ENCODE measurements at places on chromosomes 16 and 17. TPM values are rescaled to one million over a fixed set of nuclear protein-coding genes. Genes with fewer than 3 reads are reported as not detected.

DNA sequence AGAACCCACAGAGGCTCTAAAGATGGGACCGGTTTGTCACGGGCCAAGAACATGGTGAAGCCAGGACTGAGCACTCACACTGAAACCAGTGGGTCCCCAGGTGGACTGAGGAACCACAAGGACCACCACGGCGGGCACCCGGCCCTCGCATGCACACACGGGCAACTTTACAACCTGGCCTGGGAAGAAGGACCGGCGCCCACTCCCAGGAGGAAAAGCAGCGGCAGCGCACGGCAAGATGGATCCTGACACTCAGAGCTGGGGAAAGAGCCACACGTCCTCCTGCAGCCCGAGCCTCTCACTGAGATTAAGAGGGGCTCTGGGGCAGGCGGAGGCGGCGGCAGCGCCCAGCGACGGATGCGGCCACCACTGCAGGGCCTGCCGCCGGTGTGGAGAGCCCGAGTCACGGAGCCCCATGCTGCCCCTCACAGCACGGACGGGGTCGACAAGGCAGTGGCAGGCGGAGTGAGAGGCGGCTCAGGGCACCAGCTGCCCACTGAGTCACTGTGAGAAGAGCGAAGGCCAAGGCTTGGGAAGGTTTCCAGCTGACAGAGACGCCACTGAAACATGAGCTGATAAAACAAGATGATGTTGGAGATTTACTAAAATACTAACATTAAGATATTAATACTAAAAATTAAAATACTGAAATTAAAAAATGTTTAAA is 118.3 kb downstream of the ANKRD11 start:
- DNase-seq = peak; percentile 44

- no peak for DNase-seq
Measured at GRCh38 chr17:40607641-40608040, 40.0 kb downstream of the SMARCE1 start.

Gene HSPB9
- total RNA-seq = 0.22 TPM

Gene WDR90
- 38.3 TPM for total RNA-seq

Gene ST6GALNAC2
- 1.7 TPM for total RNA-seq
